ENCODE measurements at places on chromosomes 4 and X.
A peak's percentile ranks its signal among the peaks of the same experiment; 100 is the strongest.

DNA sequence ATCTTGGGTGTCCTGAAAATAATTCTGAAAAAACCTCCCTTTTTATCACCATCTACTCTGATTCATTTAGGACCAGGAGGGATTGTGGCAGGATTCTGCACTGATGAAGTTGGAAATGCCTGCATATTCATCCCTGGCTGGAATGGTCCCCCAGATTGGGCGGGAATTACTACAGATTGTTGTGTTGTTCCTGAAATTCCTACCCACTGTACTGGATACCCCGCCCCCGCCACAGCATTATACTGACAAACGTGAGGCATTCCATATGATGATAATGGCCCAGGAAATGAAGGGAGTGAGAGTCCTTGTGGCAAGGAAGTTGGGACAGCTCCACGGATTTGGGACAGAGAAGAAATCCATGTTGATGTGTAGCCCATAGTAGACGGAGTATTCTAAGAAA is 15.2 kb upstream of the FAM120C start:
- H3K27me3 ChIP-seq: peaks cover 2% of the 10 kb centered on the region
- H3K4me1 ChIP-seq: no peaks in the 10 kb centered on the region
- H3K4me3 ChIP-seq: no peak overlapping the region
- no peak for DNase-seq

GRCh38 chr4:44916411-44916810 is 190.1 kb upstream of the GNPDA2 start:
- no peak overlapping the region for H3K27ac ChIP-seq
- no peaks in the 10 kb centered on the region for H3K36me3 ChIP-seq
- H3K27me3 ChIP-seq: no peaks in the 10 kb centered on the region
- peak overlapping the region; percentile 17 for H3K4me3 ChIP-seq
- no peaks in the 10 kb centered on the region for H3K4me1 ChIP-seq
- DNase-seq: no peak

- H3K27ac ChIP-seq: no peak overlapping the region
- peaks cover 3% of the 10 kb centered on the region for H3K27me3 ChIP-seq
- H3K4me3 ChIP-seq: no peak overlapping the region
- H3K36me3 ChIP-seq: no peaks in the 10 kb centered on the region
- H3K4me1 ChIP-seq: no peaks in the 10 kb centered on the region
Measured at GRCh38 chr4:85370400-85371032, 104.4 kb upstream of the ARHGAP24 start.

GRCh38 chr4:121737846-121738554 is 27.0 kb downstream of the SMIM43 start:
- peaks cover 28% of the 10 kb centered on the region for H3K4me1 ChIP-seq
- H3K36me3 ChIP-seq: no peaks in the 10 kb centered on the region
- H3K27ac ChIP-seq: no peak overlapping the region
- no peak overlapping the region for H3K4me3 ChIP-seq

GRCh38 chrX:71098302-71098701 is 2.7 kb downstream of the FOXO4 start:
- no peaks in the 10 kb centered on the region for H3K27me3 ChIP-seq
- peaks cover 7% of the 10 kb centered on the region for H3K4me1 ChIP-seq
- H3K27ac ChIP-seq: no peak overlapping the region
- no peak overlapping the region for H3K4me3 ChIP-seq
- no peaks in the 10 kb centered on the region for H3K36me3 ChIP-seq
- DNase-seq: no peak

GRCh38 chr4:8351931-8352367 is 82.4 kb downstream of the HTRA3 start:
- no peak overlapping the region for H3K27ac ChIP-seq
- H3K4me1 ChIP-seq: peaks cover 24% of the 10 kb centered on the region
- no peaks in the 10 kb centered on the region for H3K36me3 ChIP-seq
- DNase-seq: no peak
- peaks cover 20% of the 10 kb centered on the region for H3K27me3 ChIP-seq

- no peak overlapping the region for H3K4me3 ChIP-seq
- H3K4me1 ChIP-seq: no peaks in the 10 kb centered on the region
- no peak overlapping the region for H3K27ac ChIP-seq
- DNase-seq: no peak
- H3K36me3 ChIP-seq: no peaks in the 10 kb centered on the region
Measured at GRCh38 chr4:102163404-102164140, 181.7 kb downstream of the SLC39A8 start.

Measured in HFFc6 (cell line).